Activated naive CD4-positive, alpha-beta T cell treated with anti-CD3 and anti-CD28 coated beads for 36 hours (primary cell): ENCODE measurements at places on chromosomes 11 and 22.

DNA sequence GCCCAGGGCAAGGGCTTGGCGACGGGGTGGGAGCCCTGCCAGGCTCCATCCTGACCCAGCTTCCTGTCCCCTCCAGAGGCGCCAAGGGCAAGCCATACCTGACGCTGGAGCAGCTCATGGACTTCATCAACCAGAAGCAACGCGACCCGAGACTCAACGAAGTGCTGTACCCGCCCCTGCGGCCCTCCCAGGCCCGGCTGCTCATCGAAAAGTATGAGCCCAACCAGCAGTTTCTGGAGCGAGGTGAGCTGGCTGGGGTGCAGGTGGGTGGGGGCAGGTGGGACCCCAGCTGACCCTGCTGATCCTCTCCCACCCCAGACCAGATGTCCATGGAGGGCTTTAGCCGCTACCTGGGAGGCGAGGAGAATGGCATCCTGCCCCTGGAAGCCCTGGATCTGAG is 5.0 kb downstream of the PLCB3 start:
- DNase-seq = no peak

GRCh38 chr11:128772814-128773213 is 78.9 kb downstream of the FLI1 start:
- DNase-seq = peak; percentile 63

DNA sequence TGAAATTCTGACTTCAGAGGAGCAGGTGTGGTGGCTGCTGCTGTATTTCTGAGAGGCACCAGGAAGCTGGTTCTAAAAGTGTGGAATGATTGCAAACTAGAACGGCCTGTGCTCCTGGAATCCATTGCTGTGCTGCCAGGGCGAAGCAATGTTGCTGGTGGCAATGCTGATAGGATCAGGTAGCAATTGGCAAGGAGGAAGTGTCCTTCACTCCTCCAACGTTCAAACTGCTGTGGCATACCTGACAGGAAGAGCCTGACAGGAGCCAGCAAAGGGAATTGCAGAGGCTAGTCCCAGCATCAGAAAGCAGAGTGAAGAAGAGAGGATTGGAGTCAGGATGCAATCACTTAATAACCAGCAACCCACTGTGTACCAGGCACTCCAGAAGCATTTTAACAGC is 118.2 kb downstream of the FAR1 start:
- no peak for DNase-seq

GRCh38 chr11:103862802-103863174 is 173.7 kb upstream of the DDI1 start:
- DNase-seq = no peak

- no peak for DNase-seq
Measured at GRCh38 chr11:77753230-77753629, 67.3 kb downstream of the RSF1 start.
